ENCODE measurements at places on chromosomes 12 and 14. TPM values are rescaled to one million over a fixed set of nuclear protein-coding genes. Genes with fewer than 3 reads are reported as not detected.

IL26 gene
- not detected for total RNA-seq

DNA sequence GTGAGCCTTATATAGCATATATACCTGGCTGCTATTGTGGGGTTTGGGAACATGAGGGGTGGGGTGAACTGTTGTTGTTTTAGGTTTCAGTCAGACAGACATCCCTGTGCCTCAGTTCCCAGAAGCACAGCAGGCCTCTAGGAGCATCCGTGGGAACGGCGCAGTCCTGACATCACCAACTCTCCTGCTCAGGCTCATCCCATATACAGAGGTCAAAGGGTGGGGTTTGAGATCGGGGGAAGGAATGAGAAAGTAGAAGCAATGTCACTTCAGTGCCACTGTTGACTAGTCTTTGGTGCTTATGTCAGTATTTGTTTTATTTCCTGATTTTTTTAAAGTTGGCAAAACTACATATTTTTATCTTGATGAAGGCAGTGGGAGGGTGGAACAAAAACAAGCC lies 43.1 kb upstream of the A2ML1 start:
- H3K4me3 ChIP-seq = no peak overlapping the region
- H3K36me3 ChIP-seq = peaks cover 13% of the 10 kb centered on the region
- peaks cover 8% of the 10 kb centered on the region for H3K4me1 ChIP-seq
- H3K27me3 ChIP-seq = no peaks in the 10 kb centered on the region
- peak overlapping the region; percentile 10 for H3K27ac ChIP-seq
- DNase-seq = no peak

GRCh38 chr12:103571286-103571685 lies 15.8 kb upstream of the STAB2 start:
- peaks cover 7% of the 10 kb centered on the region for H3K27me3 ChIP-seq
- H3K4me3 ChIP-seq = peak overlapping the region; percentile 23
- no peak overlapping the region for H3K27ac ChIP-seq
- H3K4me1 ChIP-seq = peaks cover 22% of the 10 kb centered on the region
- no peaks in the 10 kb centered on the region for H3K36me3 ChIP-seq
- peak; percentile 94 for DNase-seq

RERGL gene
- total RNA-seq = not detected

DNA sequence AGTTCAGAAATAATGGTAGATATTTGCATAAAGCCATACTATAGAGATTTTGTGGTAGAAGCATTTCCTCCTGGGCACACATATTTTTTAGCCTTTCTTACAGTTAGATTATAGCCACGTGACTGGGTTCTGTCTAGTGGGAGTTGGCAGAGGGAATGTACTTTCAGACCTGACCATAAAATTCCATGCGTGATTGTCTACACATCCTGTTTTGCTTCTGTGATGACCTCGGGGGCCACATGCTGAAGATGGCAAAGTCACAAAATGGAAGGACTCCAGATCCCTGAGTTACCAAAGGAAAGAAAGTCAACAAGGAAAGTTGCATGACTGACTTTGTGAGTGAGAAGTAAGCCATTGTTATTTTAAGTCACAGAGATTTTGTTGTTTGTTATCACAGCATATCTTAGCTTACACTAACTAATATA lies 14.6 kb upstream of the MIA2 start:
- peaks cover 4% of the 10 kb centered on the region for H3K4me1 ChIP-seq
- no peak for DNase-seq

- no peaks in the 10 kb centered on the region for H3K36me3 ChIP-seq
- no peaks in the 10 kb centered on the region for H3K27me3 ChIP-seq
- DNase-seq = no peak
- no peaks in the 10 kb centered on the region for H3K4me1 ChIP-seq
Observed at GRCh38 chr12:84793558-84794367, 118.8 kb downstream of the SLC6A15 start.

DNA sequence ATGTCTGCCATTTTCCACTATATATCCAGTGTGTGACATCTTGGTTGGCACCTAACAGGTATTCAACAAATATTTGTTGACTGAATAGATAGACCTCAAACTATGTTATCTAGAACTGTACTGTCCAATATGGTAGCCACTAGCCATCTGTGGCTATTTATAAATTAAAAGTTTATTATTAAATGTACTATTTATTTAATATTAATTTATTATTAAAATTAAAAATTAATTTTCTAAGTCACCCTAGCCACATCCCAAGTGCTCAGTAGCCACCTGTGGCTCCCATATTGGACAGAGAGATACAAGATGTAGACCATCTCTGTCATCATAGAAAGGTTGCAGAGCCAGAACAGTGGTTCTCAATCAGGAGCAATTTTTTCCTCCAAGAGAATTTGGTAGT lies 69.3 kb downstream of the SRRM4 start:
- no peaks in the 10 kb centered on the region for H3K4me1 ChIP-seq
- no peak overlapping the region for H3K27ac ChIP-seq
- H3K4me3 ChIP-seq = no peak overlapping the region
- no peak for DNase-seq
- H3K27me3 ChIP-seq = no peaks in the 10 kb centered on the region

SH2B3 gene
- 2.8 TPM for total RNA-seq

DNA sequence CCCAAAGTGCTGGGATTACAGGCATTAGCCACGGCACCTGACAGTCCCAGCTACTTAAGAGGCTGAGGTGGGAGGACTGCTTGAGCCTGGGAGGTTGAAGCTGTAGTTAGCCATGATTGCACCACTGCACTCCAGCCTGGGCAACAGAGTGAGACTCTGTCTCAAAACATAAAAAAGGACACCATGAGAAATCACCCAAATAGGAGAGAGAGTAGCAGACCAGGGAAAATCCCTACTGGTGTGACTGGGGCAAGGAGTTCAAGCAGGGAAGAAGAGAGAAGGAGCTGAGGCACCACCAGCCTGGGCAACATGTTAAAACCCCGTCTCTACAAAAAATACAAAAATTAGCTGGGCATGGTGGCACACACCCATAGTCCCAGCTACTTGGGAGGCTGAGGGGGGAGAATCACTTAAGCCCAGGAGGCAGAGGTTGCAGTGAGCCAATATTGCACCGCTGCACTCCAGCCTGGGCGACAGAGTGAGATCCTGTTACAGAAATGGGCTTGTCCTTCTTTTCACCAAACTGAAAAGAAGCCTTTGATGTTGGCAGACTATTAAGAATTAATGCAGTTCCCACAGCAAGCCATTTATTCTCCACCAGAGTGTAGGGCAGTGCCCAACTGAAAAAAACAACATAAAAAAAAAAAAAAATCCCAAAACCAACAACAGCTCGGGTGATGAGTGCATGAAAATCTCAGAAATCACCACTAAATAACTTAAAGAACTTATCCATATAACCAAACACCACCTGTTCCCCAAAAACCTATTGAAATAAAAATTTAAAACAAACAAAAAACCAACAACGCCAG lies 4.5 kb upstream of the SRSF9 start:
- DNase-seq = no peak
- H3K4me1 ChIP-seq = peaks cover 4% of the 10 kb centered on the region
- H3K27ac ChIP-seq = no peak overlapping the region
- no peaks in the 10 kb centered on the region for H3K36me3 ChIP-seq
- no peak overlapping the region for H3K4me3 ChIP-seq

CPSF2 gene
- total RNA-seq = 116 TPM

DNA sequence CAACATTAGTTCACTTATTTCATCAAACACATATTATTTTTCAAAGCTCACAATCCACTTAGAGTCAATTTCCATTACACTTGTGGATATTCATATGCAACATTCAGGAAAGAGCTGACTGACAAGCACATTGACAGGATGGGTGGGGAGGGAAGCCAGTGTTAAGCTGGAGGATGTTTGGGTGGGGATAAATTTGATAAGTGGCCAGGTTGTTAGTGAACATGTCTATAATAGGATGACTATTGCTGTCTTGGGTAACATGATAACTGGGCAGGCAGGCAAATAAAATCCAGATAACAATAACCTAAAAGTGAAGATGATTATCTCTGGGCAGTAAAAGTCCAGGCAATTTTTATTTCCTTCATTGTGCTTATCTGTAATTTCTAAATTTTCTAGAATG lies 73.8 kb upstream of the OSBPL8 start:
- H3K4me1 ChIP-seq = peaks cover 16% of the 10 kb centered on the region
- H3K27ac ChIP-seq = no peak overlapping the region
- no peaks in the 10 kb centered on the region for H3K27me3 ChIP-seq
- no peak overlapping the region for H3K4me3 ChIP-seq
- no peaks in the 10 kb centered on the region for H3K36me3 ChIP-seq

All from neural progenitor cell (in vitro differentiated cells).